ENCODE measurements at places on chromosomes 5 and 9.

DNA sequence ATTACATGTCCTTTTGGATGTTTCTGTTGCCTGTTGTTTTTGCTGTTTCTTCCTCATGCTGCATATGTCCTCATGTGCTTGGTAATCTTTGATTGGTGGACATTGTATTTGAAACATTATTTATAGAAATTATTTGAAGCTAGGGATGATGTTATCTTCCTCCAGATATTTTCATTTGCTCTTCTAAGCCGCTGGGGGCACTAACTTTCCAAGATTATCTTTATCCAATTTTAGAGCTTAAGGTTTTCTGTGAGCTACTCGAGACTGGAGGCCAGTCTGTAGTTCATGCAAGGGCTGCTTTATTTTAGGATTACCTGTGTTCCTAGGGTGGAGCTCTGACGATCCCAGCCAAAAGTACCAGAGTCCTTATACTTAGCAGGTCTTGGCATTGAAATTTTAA, 40.9 kb downstream of the STX17 start:
- no peak for DNase-seq

- DNase-seq = peak; percentile 26
Measured at GRCh38 chr9:124133727-124134126, 122.2 kb downstream of the LHX2 start.

DNA sequence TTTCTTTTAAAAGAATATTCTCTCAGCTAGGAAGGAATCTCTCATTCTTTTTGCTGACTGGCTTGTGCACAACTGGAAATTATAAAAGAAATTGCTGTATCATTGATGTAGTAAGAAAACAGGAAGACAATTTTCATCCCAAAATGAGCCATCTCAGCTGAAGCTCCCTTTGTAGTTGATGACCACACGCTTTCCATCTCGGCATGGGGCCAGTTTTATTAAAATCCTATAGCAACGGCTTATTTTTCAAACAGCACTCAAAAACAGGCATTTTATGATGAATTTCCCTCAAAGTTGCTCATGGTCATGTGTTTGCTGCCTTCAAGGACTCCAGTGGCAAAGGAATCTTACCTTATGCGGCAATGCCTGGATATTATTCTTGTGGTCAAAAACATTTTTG, 62.4 kb upstream of the GLIS3 start:
- DNase-seq = no peak

DNA sequence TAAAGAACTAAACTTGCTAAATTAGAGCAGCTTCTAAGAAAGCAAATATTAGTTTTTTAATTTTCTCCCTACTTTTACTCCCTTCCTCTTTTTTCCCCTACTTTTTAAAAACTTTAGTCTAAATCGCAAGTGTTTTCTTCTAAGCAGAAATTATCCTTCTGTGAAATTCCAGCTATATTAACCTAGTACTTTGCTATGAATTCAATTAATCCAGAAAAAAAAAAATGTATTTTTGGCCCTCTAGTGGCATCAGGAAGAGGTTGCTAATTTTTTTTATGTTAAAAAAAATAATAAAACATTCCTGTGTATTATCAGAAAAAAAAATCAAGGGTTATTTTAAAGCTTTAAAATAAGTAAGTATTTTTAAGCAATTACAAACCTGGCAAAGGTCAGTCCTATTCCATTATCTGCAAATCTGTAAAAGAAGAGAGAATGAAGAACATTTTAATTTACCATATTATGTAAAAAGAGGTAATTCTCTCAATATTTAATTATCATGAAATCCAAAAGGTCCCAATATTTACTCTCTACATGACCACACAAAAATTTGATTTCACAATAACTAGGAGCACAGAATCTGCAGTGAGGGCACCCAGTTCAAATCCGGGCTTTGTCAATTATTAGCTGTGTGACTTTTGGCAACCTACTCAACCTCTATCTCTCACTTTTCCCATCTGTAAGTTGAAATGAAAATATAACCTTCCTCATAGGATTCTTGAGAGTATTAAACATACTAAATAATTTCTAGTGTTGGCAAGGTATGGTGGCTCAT, 52.0 kb downstream of the CEMIP2 start:
- no peak for DNase-seq

DNA sequence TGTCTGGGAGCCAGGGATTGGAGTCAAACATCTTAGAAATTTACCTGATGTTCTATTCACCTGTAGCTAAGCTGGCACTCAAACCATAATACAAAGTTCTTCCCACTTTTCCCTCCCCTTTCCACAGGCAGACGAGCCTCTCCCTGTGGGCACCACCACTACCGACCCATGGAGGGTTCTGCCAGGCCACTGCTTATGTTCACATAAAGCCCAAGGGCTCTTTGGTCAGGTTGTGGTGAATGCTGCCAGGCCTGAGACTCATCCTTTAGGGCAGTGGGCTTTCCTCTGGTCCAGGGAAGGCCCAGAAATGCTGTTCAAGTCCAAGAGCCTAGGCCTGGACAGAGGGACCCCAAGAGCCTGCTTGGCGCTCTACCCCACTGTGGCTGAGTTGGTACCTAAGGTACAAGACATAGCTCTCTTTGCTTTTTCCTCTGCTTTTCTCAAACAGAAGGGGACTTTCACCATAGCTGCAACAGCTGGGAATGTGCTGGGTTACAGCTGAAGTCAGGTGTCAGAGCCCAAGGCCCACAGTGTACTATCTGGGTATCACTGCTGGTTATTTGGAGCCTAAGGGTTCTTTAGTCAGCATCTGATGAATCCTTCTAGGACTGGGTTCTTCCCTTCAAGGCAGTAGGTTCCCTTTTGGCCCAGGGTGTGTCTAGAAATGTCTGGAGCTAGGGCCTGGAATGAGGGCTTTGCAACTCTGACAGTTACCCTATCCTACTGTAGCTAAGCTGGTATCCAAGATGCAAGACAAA, 620.1 kb downstream of the TLE1 start:
- DNase-seq = no peak

- no peak for DNase-seq
Measured at GRCh38 chr5:32233220-32233695, 59.1 kb upstream of the GOLPH3 start.
